Fibroblast of skin of left quadriceps (primary cell): ENCODE measurements at places on chromosomes 16 and 17.

- DNase-seq = no peak
Observed at GRCh38 chr16:67447508-67448076, 16.7 kb downstream of the HSD11B2 start.

- no peak for DNase-seq
Observed at GRCh38 chr16:14071576-14072271, 605 bp downstream of the MRTFB start.

GRCh38 chr17:41870627-41871026 is 5.4 kb upstream of the KLHL11 start:
- DNase-seq = no peak

DNA sequence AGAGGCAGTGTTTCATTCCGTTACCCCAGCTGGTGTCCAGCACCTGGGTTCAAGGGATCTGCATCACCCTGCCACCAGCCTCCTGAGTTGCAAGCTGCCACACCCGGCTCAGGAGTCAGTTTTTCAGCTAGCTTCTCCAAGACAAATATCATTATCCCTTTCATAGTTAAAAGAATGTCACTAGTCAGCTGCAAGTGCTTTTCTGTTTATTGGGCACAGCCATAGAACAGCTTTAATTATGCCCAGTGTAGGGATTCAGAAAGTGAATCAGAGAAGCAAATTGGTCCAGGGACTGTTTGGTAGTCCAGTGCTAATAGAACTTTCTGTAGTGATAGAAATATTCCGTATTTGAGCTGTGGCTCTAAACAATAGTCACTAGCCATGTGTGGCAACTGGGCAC is 2.9 kb upstream of the AOC3 start:
- no peak for DNase-seq

GRCh38 chr17:80796430-80796861 is 195.2 kb upstream of the CHMP6 start:
- no peak for DNase-seq

- DNase-seq = no peak
Observed at GRCh38 chr16:28549301-28549899, 4.3 kb upstream of the SGF29 start.
